ENCODE measurements at places on chromosomes 7 and 10. TPM values are rescaled to one million over a fixed set of nuclear protein-coding genes. Genes with fewer than 3 reads are reported as not detected.

GNGT1 gene
- total RNA-seq: not detected

- no peak for DNase-seq
These were observed 207.4 kb downstream of the TMEM178B start for GRCh38 chr7:141281311-141281710.

- peak; percentile 94 for DNase-seq
These were observed 21.0 kb downstream of the LRRC17 start for GRCh38 chr7:102933763-102934162.

GRCh38 chr7:27647046-27647445, 15.6 kb downstream of the HIBADH start:
- no peak for DNase-seq

AGR2 gene
- not detected for total RNA-seq
